ENCODE measurements at places on chromosomes 6 and 20.
A peak's percentile ranks its signal among the peaks of the same experiment; 100 is the strongest.

GRCh38 chr20:49230561-49231133, 11.4 kb downstream of the DDX27 start:
- DNase-seq = no peak

GRCh38 chr6:112007805-112008204, 46.1 kb upstream of the CCN6 start:
- DNase-seq = no peak

- DNase-seq = no peak
Measured at GRCh38 chr6:7685276-7685675, 40.6 kb upstream of the BMP6 start.

- DNase-seq = no peak
Measured at GRCh38 chr20:3560578-3560977, 89.8 kb downstream of the ATRN start.

DNA sequence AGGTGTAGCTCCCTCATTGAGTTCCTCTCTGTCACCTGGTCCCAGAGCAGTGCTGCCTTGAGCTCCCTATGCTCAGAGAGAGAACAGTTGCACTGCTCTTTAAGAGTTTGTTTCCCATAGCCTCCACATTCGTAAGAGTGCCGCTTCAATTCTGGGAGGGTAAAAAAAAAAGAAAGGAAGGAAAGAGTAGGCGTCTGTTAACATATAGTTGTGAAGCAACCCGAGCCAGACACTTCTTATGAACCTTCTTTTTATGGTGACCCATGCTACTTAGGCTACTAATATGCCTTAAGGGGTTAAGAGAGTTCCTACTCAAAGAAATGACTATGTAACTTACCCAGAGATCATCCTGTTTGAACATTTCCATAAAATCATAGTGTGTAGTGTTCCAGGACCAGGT, 4.3 kb upstream of the ARG1 start:
- DNase-seq = no peak

GRCh38 chr6:123016431-123017103, 20.5 kb downstream of the CLVS2 start:
- DNase-seq = peak; percentile 96

GRCh38 chr6:38427492-38428210, 212.1 kb downstream of the BTBD9 start:
- DNase-seq = no peak

DNA sequence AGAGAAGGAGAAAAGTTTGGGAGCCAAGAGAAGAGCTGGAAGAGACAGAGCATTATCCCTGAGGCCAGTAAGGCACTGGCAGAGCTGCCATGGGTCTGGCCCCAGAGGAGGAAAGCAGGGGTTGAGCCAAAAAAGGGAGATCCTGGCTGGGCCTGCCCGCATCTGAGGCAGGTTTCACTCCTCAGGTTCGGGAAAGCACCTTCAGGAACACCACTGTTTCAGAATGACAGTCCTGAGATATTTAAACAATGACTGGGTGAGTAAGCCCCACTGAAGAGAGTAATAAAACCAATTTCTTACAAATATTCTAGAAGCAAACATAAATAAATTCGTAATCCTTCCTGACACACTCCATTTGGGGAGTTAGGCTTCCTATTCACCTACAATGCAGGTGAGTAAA, 152.2 kb downstream of the BACH2 start:
- DNase-seq = no peak

DNA sequence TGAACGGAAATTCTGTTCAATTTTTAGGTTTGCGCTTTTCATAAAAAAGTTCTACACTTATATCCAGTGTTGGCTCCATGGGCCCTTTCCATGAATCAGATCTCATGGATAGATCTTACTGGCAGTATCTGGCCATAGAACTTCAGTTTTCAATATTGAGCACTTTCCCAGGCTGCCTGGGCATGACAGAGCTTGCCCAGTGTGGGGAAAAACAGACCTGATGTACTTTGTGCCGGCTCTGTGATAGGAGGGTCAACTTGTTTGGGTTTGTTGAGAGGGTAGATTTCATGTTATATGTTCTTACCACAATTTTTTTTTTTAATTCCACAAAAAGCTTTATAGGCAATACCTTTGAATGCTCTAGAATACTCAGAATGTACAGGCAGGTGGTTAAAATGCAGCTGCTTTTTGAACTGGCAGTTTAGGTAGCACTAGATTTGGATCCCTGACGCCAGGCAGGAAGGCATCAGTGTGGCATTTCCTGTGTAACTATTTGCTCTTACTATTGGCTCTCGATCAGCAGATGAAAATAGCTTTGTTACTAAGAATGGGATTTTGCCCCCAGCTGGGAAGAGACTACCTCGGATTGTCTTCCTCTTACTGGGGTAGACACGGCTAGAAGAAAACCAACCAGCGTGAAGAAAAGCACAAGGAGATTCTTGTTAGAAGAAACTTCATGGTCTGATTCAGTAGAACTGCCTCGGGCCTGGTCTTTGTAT, 404.9 kb upstream of the SOX4 start:
- DNase-seq = peak; percentile 58

DNA sequence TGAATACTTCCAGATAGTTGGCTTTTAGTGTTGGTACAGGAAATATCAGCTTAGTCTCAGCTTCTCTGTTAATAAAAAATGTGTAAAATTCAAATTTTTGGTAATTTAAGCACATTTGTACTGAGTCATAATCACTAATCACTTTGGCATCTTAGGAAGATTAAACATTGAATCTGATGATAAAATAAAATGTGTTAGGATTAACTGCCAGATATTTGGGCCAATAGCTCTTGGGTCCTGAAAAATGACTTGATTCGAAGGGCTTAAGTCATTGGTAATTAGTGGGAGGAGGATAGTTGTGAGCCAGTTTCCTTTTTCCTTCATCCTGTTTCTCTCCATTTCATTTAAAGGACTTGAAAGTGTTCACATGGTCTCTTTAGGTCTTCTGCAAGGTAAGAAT, 426.1 kb downstream of the RFPL4B start:
- no peak for DNase-seq

DNA sequence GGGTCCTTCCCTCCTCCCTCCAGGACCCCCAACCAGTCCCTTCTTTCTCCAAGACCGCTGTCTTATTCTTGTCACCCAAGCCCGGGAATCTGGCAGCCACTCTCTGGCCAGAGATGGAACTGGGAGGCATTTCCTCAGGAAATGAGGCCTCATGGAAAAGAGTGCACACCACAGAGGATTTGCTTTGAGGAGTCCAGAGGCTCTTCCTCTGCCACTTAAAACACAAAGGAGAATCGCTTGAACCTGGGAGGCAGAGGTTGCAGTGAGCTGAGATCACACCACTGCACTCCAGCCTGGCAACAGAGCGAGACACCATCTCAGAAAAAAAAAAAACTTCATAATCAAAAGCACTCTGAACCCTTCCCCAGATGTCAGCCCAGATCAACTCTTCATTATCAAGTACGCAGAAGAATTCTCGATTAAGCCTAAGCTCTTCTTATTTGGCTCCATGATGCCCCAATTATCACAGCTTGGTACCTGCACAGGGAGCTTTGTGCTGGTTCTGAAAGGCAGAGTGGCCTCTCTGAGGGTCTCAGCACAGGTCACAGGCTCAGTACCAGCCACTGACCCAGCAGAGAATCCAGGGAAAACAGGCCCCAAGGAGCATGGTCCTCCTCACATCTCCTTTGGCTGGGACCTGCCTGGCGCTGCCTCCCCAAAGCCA, 82.9 kb upstream of the MAFB start:
- DNase-seq = no peak

DNA sequence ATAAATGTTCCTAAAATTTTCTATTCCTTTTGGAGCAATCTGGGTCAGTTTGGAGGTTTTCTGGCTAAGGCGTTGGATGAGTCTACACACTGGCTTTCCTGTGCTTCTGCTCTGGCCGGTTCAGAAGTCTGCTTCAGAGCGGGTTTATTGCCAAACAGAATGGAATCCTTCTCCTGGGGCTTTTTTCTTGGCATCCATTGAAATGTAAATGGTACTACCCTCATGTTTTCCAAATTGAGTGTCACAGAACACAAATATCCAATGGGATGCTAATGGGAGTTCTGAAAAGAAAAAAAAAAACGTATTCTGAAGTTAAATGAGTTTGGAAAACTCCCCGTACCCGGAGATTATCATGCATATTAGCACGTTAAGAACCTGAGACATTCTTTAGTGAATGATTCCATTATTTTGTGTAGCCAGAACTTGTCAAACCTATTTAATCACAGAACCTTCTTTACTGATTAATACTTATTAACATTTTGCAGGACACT, 930.3 kb downstream of the QKI start:
- DNase-seq = no peak

GRCh38 chr6:112243861-112244827, 10.2 kb downstream of the LAMA4 start:
- no peak for DNase-seq

Measured in NCI-H446 treated with DMSO at 0.1 percent for 48 hours (cell line).